ENCODE measurements at places on chromosomes 16 and 17. TPM values are rescaled to one million over a fixed set of nuclear protein-coding genes. Genes with fewer than 3 reads are reported as not detected.

GRCh38 chr16:19400711-19401110, 17.0 kb upstream of the TMC5 start:
- DNase-seq: no peak

GRCh38 chr17:42989141-42989540, 8.8 kb downstream of the RUNDC1 start:
- DNase-seq: no peak

GRCh38 chr17:27343294-27343693, 49.4 kb downstream of the WSB1 start:
- no peak for DNase-seq

DNA sequence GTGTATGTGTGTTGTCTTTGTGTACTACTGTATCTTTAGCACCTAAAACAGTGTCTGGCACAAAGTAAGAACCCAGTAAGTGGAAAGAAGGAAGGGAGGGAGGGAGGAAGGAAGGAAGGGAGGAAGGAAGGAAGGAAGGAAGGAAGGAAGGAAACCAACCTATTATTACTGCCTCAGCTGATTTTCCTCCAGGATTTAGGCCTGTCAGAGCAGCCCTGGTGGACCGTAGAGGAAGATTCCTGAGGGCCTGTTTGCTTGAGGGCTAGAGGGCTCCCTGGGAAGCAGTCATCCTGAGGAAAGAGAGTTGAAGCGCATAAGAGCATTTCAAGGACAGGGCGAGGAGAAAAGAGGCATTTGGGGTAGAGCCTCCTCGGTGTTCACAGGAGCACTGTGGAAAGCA, 61.5 kb downstream of the WSB1 start:
- DNase-seq: no peak

DNA sequence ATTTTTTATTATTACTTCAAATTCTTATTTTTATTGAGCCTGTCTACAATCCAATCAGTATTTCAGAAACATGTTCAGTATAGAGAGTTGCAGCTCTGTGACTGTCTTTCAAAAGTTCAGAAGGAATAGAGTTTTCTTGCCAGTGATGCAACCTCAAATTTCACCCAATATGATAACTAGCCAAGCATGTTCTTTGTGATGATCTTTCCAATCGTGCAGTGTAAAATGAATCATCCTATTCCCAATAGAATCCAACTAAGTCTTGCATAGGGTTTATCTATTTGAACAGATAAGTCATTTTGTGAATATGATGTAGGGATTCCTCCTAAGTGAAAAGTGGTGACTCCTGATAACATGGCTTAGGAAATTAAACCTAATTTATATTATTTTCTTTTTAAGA, 937.8 kb downstream of the KCNJ2 start:
- DNase-seq: no peak

- DNase-seq: peak; percentile 80
These were observed 840 bp upstream of the CD300LB start for GRCh38 chr17:74532115-74532514.

- no peak for DNase-seq
These were observed 29.8 kb upstream of the CRYBA1 start for GRCh38 chr17:29216856-29217255.

- no peak for DNase-seq
These were observed 49.3 kb upstream of the TNRC6C start for GRCh38 chr17:77909236-77909635.

- DNase-seq: no peak
These were observed 119.7 kb downstream of the RPTOR start for GRCh38 chr17:80664217-80664790.

GRCh38 chr17:51857052-51857597, 301.4 kb downstream of the CA10 start:
- no peak for DNase-seq

DNA sequence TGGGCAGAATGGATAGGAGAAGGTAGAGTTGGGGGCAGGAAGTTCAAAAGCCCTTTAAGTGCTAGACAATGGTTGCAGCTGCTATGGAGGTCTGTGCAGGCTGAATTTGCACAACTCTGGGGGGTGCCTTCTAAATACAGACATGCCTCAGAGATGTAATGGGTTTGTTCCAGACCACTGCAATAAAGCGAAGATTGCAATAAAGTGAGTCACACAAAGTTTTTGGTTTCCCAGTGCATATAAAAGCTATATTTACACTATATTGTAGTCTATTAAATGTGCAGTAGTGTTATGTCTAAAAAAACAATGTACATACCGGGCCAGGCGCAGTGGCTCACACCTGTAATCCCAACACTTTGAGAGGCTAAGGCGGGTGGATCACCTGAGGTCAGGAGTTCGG, 60.5 kb upstream of the MYOCD start:
- DNase-seq: no peak

The NOG gene
- 2.2 TPM for total RNA-seq

The TLCD1 gene
- total RNA-seq: 19.8 TPM

The FADS6 gene
- total RNA-seq: not detected

The CDH3 gene
- total RNA-seq: 3.4 TPM

The ADPRM gene
- 9.4 TPM for total RNA-seq

Measured in lower lobe of right lung (tissue), 2 donors.